CD4-positive, alpha-beta T cell treated with Interleukin-15 for 4 hours (primary cell): ENCODE measurements at places on chromosomes 2 and 18.
A peak's percentile ranks its signal among the peaks of the same experiment; 100 is the strongest.

DNA sequence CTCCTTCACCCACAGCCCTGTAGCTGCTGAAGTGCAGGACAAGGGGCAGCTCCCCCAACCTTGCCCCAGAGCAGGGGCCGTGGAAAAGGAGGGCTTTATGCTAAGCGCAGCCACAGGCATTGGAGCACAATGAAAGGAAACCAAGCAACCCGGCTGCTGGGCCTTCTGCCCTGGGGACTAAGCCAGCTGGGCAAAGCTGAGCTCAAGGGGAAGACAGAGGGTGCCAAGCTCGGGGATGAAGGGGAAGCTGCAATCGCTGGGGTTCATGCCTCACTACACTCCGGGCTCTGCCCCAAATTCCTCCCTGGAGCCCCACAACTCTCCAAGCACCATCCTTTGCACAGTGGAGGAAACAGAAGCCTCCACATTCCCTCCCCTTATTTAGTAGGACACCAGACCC lies 12.4 kb downstream of the SFXN5 start:
- DNase-seq: no peak

DNA sequence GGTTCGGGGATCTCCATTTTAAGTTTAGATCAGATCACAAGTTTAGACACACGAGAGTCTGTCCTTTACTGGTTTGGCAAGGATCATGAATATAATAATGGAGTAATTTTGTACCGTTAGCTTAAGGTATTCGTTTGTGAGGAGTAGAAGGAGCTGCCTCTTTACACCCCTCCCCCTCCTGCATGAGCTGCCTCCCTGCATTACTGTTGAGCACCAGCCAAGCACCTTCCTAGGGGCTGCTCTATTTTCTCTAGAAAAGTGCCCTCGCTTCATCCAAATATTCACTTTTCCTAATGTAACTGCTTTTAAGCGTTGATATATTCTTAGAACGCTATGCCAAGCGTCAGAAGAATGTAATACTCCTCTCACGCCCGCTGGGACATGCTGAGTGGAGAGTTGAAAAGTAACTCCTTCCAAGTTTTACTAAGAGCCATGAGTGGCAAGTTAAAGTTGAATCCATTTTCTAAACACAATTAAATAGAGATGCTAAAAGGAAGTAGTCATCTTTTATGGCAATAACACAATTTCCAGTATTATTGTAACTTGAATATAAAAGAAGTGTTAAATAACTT lies 25.4 kb upstream of the SCN7A start:
- DNase-seq: no peak

- DNase-seq: no peak
These were observed 37.5 kb downstream of the PAX8 start for GRCh38 chr2:113240915-113241911.

- DNase-seq: no peak
These were observed 148.4 kb downstream of the NBAS start for GRCh38 chr2:15412779-15413178.

GRCh38 chr2:45912109-45912508 lies 260.6 kb downstream of the PRKCE start:
- no peak for DNase-seq

- DNase-seq: no peak
These were observed 54.9 kb upstream of the HS6ST1 start for GRCh38 chr2:128373451-128374000.

DNA sequence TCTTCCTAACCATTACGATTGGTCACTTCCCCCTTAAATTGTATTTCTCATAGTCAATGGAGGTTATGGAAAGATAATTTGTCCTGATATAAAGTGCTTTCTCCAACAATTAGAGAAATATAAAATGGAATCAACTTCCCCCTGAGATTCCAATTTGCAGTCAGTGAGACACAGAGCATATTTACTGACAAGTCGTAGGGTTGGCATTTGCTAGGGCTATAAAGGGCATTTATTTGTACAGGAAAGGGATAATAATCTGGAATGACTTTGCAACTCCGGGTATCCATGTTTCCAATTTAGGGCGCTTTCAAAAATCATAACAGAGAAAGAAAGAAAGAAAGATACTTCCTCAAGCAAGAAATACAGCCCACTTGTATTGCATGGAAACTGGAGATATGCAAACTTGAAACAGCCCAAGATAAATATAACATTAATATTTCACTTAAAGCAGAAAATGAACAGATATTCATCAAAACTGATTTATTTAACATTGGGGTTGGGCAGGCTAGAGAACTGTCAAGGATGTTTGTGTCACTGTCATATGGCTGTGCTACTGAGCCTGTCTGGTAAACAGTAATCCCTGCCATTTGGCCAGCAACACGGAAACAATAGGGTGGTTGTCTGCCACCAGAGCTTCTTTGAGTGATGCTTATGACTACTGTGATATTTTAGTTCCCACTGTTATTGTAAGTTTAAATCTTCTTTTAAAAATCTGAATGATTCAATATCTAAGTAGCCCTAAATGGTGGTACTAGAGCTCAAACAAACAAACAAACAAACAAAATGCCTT lies 621.8 kb downstream of the LRP1B start:
- DNase-seq: no peak

- DNase-seq: no peak
These were observed 39.1 kb upstream of the FAM124B start for GRCh38 chr2:224440988-224441387.

GRCh38 chr2:33477473-33478468 lies 1.3 kb downstream of the RASGRP3 start:
- peak; percentile 17 for DNase-seq

- no peak for DNase-seq
These were observed 362.4 kb downstream of the ADCYAP1 start for GRCh38 chr18:1267021-1267420.

- DNase-seq: no peak
These were observed 131.4 kb downstream of the MSH2 start for GRCh38 chr2:47534179-47534919.

GRCh38 chr2:215746226-215746886 lies 267.0 kb downstream of the MREG start:
- no peak for DNase-seq

DNA sequence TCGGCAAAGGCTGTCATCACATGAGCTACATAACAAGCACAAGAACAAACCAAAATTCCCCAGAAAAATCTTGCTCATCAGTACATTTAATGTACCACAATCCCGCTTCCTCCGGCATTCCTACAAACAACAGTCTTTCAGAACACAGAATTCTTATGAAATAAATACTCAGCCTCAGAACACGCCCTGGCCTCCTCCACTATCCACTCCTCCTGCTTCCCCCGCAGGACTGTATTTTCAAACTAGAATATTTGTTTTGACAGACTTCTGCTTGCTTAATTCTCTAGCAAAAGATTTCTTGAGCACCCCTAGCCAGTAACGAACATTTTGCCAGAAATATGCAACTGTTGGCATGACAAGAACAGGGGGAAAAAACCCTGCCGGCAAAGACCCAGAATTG lies 131.2 kb downstream of the THADA start:
- DNase-seq: no peak

- DNase-seq: no peak
These were observed 379.8 kb upstream of the TMEFF2 start for GRCh38 chr2:192574552-192574951.

DNA sequence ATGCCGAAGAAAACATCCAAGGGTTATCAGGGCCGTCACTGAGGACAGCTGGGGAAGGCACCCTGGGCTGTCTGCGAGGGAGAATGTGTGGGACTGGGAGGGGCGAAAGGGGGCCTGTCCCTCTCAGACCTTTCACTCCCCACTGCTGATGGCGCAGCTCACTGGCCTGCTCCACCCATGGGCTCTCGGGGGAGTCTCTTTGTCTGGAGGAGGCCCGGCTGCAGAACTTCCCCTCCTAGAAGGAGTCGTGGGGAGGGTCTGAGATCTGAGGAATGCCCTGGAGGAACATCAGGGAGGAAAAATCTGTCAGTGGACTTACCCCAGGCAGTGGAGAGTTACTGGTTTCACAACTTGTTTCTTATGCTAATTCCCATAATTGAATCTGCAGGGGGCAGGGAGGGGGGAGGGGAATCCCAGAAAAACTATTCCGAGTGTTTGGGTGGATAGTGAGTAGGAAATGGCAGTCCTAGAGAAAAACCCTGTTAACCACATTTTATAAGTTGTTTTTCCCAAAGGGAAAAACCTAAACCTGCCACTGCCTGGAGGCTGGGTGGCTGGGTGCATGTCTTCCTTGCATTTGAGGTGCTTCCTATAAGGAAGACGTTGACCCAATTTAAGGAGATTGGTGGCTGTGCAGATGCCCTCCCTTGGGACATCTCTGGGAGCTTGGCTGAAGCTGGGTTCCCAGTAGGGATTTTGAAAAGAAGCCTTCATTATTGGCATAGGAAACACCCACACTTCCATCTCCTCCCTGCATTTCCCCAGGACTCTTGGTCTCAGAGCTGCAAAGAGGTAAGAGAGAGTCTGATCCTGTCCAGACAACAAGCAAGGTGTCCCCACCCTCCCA lies 11.7 kb upstream of the SEMA4C start:
- DNase-seq: no peak

DNA sequence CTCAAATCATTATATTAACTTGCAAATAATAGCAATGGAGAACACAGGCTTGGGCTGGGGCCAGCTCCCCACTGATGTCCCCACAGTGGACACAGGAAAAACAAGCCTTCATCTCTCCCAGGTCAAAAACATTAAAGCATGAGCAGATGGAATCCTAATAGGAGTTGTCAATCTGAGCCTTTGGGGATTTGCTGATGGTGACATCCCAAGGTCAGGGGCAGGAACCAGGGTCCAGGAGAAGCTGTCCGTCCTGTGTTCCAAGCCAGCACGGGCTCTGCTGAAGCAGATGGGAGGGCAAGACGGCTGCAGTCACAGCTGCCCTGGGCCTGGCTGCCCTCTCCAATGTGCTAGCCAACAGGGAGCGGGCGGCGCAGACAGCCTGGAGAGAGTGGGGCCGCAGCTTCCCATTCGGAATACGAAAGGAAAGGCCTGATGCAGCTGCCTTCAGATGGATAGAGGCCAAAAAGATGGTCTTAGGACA lies 135.5 kb downstream of the NDUFA10 start:
- no peak for DNase-seq

DNA sequence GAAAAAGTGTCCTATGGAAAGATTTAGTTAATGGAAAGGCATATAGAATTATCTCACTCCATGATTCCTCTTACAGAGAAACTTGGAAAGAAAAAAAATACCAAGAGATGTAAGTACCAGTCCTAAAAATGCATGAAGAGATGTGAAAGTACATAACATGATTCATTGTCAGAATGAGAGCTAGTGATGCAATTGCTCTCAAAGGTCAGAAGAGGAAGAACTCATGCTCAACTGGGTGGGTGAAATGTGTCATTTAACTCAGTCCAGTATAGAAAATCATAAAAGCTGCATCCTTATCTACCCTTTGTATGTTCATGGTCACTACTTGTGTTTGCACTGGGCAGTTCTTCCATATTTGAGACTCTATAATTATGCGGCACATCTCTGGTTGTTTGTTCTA lies 300.0 kb upstream of the PIK3C3 start:
- no peak for DNase-seq

GRCh38 chr18:23538870-23539269 lies 35.6 kb downstream of the RMC1 start:
- DNase-seq: no peak

DNA sequence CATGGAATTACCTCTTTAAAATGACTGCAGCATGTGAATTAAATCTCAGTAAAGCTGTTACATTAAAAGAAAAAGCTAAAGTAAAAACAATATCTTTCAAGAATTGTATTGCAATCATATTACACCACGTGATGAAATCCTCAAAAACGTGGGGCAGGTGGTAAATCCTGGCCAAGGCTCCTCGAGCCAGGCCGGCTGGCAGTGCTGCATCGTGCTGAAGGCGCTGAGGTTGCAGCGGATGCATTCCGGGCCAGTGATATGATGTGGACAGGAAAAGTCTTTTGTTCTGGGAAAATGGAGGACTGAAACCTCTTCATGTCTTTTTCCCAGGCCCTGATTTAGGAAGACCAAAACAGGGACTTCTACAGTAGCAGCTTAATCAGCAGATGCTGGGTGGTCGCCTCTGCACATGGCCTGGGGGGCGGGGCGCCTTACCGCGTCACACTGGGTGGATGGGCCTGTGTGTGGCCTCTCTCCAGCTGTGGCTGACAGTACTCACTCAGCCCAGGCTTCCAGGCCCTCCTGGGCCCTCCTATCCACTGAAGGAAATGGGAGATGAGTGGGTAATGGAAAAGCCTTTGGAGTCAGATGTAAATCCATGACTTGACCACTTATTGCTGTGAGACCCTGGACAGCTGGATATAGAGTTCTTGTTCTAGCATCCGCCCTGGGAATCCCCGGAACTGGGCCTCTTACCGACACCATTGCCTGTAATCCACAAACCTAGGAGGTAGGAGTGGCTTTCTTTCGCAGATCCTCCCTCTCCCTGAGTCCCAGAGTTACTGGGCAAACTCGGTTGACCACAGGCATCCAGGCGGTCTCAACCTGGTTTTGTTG lies 45.1 kb downstream of the PROC start:
- no peak for DNase-seq

DNA sequence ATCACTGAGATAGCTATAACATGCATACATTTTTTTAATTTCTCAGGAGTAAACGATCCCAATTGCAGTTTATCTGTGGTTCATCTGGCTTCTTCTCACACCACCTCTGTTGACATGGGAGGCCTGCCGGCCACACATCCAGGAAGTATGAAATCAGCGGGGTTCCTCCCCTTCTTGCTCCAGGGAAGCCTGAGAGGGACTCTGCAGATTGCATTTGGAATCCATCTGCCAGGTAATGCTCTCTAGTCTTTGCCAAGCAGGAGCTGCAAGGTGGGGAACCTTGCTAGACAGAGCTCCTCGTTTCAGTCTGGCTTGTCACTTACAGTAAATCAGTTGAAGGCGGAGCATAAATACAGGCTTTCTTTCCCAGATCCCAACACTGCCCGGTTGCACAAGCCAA lies 49.9 kb downstream of the SOX11 start:
- DNase-seq: no peak

GRCh38 chr18:33928231-33928630 lies 296.5 kb downstream of the NOL4 start:
- no peak for DNase-seq
